ENCODE measurements at places on chromosomes 13 and 19.

- DNase-seq = no peak
Observed at GRCh38 chr13:86681223-86681622, 882.0 kb upstream of the SLITRK6 start.

GRCh38 chr13:32936716-32937115 is 79.5 kb upstream of the KL start:
- no peak for DNase-seq

- no peak for DNase-seq
Observed at GRCh38 chr19:23436318-23436717, 41.0 kb upstream of the ZNF91 start.

- no peak for DNase-seq
Observed at GRCh38 chr13:79044415-79044814, 361.6 kb downstream of the RBM26 start.

- no peak for DNase-seq
Observed at GRCh38 chr13:66933994-66934393, 296.1 kb downstream of the PCDH9 start.

DNA sequence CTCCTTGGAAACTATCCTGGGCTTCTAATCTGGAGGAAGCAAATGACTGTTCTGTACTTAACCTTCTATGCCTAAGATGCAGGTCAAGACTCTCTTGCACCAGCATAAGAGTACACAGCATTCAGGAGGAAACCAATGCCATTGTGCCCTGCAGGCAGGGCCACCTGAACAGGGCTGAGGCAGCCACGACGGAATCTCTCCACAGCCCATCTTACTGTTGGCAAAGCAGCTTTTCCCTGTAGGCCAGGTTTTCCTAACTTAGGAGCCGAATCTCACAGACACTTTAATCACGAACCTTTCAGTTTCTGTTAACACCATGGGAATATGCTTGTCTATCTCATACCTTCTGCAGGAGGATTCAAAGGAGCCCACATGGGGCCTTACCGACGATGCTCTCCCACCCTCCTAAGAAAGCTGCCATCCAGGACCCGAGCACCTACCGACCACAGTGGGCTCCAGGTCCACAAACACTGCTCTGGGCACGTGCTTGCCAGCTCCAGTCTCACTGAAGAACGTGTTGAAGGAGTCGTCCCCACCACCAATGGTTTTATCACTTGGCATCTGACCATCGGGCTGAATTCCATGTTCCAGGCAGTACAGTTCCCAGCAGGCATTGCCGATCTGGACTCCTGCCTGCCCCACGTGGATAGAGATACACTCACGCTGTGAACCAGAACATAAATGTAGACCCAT is 2.6 kb downstream of the TUBA3C start:
- no peak for DNase-seq

DNA sequence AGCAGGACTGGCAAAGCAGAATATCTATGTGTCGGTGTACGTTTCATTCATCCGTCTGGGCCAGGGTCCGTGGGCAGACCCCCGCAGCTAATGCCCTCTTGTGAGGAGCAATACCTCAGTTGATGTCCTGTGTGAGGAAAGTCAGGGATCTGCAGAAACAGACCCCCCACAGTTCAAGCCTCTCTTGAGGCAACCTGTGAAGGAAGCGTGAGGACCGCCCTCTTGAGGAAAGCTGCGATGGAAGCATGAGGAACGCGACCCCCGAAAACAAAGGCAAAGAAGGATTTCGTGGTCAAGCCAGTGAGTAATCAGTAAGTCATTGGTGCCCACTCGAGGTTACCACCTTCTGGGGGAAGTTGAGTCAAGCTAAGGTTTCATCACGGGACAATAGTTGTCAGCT is 20.9 kb upstream of the ZNF83 start:
- DNase-seq = no peak

DNA sequence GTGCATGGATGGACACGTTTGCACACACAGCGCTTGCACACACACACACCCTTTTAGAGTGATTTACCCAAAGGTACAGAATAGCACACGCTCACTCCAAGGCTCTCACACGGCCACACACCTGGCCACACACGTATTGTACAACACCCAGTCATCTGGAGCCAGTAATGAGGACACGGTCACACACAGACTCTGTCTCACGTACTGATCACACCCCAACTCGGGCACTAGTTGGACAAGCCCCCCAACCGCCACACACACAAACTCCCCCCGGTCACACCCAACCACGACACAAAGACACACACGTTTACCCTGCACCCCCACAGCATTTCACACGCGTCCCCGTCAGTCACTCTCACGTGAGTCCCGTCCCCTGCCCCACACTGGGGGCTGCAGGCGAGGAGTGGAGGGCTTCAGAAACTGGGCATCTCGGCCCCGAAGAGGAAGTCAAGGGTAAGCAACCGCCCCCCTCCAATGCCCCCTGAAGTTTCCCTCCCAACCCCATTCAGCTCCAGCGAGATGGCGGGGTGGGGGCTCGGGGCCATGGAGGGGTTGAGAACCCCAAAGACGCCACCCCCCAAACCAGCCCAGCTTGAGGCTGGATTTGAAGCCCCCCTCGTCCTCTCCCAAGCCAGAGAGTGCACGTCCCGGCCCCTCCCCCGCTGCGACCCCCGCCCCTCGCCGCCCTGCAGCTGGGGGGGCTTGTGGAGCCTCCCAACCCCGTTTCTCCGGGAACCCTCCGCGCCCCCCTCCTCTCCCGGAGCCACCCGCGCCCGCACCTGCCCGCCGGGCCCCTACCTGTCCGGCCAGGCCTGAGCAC is 599 bp downstream of the OLFM2 start:
- no peak for DNase-seq

Data from NCI-H2029 (cell line).